ENCODE measurements at places on chromosomes 12 and 14.

DNA sequence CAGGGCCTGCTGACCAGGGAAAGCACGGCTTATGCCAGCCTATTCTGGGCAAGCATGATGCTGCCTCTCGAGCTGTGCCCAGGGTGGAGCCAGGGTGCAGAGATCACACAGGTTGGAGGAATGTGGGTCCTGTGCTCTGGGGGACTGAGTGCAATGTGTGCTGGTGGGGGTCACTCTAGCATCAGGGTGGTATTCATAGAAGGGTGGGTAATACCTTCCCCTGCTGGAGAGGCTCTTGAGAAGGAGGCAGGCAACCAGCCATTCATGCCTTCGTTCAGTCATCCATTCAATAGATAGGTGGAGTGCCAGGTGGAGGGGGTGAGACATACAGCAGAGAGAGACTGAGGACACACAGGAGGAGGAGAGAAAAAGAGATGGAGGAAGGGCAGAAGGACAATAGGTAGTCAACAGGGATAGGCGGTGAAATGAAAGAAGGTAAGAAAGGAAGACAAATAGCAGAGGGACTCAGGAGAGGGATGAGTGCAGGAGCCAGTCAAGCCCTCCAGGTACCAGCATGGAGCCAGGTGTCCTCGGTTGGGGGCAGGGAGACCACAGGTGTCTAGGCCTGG, 5.2 kb upstream of the ZNF385A start:
- no peak for DNase-seq

- no peak for DNase-seq
Measured at GRCh38 chr12:130147875-130148596, 14.2 kb upstream of the FZD10 start.

GRCh38 chr12:131948166-131948712, 1.5 kb upstream of the EP400 start:
- DNase-seq = no peak

DNA sequence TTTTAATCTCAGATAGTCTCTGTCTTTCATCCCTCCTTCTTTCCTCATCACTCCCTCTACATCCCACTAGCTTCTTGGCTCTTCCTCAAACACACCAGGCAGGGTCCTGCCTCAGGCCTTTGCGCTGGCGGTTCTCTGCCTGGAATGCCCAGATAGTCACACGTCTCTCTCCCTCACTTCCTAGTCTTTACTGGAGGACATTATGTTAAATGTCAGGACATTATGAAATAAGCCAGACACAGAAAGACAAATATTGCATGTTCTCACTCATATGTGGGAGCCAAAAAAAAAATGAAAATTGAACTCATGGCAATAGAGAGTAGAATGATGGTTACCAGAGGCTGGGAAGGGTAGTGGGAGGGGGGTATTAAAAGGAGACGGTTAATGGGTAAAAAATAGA, 442.0 kb downstream of the MED13L start:
- no peak for DNase-seq

DNA sequence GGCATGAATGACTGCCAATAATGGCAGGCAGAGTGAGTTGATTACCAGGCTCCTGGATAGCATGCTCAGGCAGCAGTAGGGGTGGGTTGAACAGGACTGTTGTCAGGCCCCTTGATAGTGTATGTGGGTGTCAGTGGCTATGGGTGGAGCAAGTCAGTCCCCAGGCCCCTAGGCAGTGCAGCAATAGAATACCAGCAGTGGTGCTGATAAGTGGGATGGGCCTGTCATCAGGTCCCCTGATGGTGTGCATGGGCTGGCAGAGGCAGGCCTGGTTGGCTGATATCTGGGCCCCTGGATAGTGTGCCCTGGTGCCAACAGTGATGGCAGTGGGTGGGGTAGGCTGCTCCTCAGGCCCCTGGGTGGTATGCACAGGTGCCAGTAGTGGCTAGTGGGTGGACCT, 32.4 kb downstream of the SMCO2 start:
- no peak for DNase-seq

DNA sequence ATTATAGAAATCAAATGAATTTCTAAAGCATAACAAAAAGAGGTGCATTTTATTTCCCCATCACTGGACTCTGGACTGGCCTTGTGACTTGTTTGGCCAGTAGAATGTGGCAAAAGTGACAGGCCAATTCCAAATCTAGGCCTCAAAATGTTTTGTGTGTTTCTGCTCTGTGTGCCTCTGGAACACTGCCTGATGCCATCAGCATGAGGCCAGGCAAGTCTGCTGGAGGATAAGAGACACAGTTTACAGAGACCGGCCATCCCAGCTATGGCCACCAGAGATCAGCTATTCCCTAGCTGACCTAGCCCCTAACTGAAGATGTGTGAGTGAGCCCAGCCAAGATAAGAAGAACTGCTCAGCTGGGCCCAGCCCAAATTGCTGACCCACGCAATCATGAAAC, 32.9 kb downstream of the ASCL1 start:
- DNase-seq = no peak

DNA sequence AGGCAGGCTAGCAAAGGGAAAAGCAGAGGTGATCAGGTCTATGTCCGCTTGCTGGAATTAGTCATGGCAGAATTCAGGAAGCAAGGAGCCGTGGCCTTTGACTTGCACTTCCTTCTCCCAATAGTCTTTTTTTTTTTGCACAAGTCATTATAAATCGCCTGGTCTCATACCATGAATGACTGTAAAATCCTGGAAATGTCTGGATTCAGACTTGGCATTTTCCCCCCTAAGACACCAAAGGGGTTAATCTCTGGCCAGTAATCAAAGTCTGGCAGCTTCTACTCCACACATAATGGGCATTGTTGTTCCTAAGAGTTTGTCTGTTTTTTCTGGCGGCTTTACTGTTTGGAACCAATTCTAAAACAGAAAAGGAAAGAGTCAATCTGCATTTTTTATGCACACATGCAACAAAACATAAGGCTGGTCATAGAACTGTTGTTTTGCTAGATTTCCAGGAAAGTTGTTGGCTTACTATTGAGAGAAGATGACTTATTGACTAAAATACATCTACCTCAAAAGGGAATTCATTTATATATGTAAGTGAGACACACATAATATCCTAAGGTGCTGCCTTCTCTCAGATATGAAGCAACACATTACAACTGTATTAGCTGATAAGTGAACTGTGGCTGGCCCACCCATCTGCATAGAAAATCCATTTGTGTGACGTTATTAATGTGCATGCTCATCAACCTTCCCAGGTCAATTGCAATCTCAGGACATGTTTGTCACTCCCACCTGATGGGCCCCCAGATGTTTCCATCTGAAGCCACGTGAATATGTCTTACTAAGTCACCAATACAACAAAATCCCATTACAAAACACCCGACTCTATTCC, 157.3 kb downstream of the BTG1 start:
- no peak for DNase-seq

DNA sequence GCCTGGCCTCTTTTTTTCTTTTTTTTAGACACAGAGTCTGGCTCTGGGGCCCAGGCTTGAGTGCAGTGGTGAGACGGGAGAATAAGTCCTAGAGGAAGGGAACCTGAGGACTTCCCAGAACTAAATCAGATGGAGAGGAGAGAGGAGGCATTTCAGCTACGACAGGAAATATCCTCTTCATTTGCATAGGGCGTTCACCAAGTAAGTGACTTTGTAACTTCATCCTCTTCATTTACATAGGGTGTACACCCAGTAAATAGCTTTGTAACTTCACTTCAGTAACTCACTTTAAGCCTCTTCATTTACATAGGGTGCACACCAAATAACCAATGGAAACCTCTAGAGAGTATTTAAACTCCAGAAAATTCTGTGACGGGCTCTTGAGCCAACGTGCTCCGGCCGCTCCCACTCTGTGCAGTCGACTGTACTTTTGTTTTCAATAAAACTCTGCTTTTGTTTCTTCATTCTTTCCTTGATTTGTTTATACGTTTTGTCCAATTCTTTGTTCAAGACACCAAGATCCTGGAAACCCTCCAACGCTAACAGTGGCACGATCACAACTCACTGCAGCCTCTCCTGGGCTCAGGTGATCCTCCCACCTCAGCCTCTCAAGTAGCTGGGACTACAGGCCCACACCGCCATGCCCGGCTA, 21.4 kb upstream of the ANKRD9 start:
- no peak for DNase-seq

DNA sequence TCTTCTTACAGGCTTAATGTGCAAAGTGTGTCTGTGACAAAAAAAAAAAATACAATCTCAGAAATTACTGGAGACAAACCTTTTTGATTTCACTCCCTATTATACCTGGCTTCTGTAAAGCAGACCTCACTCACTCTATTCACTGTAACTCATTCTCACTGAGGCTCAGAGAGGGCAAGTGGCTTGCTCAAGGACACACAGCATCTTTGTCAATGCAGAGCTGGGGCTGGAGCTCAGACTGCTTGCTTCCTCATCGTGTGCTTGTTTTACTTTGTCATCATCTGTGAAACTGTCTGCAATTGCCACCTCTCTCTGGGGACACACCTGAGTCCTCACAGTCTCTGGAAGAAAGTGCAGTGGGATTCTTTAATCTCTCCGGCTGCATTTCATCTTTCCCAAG, 120.0 kb downstream of the PTPN11 start:
- DNase-seq = no peak

DNA sequence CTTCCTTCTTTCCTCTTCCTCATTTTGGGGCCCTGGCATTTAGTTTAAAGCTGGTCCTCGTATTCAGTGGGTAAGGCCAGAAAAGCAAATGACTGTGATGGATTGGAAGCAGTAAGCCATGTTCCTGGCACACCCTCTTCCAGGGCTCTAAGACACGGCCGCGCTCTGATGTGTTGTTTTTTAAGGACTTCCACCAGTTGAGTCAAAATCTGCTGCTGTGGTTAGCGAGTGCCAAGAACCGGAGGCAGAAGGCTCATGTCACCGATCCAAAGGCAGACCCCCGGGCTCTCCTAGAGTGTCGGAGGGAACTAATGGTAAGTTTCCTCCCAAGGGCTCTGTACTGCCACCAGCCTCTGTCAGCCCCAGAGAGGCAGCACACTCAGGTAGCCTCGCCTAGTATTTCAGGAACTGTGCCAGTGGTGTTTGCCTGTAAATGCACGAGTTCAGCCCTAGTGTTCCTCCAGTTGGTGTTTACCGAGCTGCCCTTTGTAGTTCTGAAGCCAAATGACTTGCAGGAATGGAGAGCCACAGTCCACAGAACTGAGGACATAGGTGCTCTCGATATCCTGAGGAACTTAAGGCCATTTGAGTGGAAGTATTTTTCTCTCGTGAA, 72.7 kb downstream of the ESR2 start:
- no peak for DNase-seq

- DNase-seq = no peak
Measured at GRCh38 chr12:124603100-124603541, 35.7 kb upstream of the NCOR2 start.

GRCh38 chr12:90085494-90086274, 377.0 kb upstream of the ATP2B1 start:
- DNase-seq = no peak

- no peak for DNase-seq
Measured at GRCh38 chr12:94062796-94063635, 85.4 kb upstream of the PLXNC1 start.

All from NCI-H1092 (cell line).